ENCODE measurements at places on chromosomes 4 and X. TPM values are rescaled to one million over a fixed set of nuclear protein-coding genes. Genes with fewer than 3 reads are reported as not detected.
A peak's percentile ranks its signal among the peaks of the same experiment; 100 is the strongest.

DNA sequence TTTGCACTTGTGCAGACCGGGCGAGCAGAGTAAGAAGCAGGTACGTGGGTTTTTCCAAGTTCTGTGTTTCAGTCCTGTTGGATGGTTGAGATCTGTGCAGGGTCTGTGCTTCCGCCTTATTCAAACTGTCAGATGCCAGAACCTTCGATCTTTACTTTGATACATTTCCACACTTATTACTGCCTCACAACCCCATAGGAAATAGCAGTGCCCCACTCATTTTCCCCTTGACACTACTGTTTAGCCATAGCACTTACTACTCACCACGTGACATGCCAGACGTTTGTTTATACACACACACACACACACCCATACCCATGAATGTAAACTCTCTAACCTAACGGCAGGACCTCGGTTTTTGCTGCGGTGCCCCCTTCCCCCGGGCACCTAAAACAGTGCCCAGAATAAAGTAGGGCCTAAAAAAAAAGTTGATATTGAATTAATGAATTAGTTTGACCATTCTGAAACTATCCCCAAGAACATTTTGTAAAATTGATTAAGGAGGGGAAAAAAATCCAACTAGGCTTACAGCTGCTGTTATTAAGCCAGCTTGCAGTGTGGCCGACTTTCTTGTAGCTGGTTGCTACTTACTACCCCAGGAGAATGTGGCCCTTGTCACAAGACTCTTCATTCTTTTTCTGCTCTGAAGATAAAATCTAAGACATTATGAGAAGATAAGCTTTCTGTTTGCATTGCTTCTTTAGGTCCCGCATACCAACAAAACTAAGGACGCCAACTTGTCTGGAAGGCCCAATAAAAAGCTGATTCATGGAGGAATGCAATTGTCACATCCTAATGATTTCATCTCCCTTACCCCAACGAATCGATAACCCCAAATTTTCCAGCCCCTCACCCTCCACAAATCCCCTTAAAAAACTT lies 704 bp upstream of the SEPSECS start:
- DNase-seq, result peak; percentile 47

GRCh38 chrX:28189011-28189410 lies 207.8 kb upstream of the DCAF8L1 start:
- peak; percentile 26 for DNase-seq

DNA sequence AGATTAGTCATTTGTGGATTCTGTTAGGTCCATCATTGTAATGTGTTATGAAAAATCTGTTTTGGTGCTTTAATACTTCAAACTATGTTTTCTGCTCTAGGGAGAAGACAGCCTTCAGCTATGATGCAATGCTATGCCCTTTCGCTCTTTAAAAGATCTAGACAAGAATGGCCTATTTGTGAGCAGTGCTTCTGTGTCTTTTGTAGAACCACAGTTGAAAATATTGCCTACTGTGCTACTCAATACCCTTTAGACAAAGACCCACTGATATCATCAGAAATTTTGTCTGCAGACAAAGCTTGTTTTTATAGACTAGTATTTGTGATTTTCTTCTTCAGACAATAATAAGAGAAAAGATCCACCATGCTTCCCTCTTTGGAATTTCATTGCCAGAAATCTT lies 44.6 kb upstream of the SLITRK2 start:
- DNase-seq, result no peak

DNA sequence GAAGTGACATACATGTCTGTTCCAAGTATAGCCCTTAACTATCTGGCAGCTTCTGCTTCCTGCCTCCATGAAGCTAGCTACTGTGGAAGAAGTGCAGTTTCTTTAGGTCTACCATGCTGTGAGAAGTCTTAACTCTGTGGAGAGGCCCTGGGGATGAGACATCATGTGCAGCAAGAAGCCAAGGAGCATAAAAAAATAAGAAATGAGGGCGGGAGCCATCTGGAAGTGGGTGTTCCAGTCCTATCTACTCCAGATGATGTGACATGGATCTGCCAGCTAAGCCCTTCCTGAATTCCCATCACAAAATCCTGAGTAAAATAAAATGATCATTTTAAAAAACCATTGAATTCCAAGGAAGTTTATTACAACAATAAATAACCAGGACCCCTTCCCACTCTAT lies 87.9 kb upstream of the TBC1D9 start:
- DNase-seq, result no peak

DNA sequence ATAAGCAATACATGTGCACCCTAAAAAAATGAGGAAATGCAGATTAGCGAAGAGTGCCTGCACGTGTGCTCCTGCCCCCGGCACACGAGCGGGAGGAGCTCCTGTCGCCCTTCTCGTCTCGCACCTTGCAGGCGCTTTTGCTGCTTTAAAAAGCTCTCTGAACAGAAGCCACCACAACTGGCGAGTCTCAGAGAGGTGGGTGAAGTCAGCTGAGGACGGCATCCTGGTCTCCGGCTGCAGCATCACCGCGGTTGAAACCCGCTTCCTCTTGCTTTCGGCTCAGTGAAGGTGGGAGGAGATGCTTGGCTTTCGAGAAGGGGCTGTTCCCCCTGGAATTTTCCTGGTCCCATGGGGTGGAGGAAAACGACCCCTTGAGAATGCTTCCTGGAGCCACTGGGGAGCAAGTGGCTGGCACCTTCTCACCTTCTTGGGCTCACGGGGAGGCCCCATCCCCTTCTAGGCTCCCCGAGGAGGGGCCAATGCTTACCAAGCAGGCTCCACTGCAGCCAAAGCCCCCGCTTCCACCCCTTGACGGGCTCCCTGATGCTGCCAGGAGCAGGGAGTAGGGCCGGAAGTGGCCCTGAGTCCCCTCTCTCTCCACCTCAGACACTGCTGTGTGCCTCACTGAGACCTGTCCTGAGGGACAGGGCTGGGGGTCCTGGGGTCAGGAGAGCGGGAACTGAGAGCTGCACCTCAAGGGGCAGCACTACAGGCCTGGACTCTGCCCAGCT lies 29.2 kb upstream of the MXD4 start:
- no peak for DNase-seq

- DNase-seq, result no peak
Measured at GRCh38 chr4:2790583-2791517, 2.0 kb upstream of the SH3BP2 start.

- DNase-seq, result no peak
Measured at GRCh38 chr4:38785901-38786402, 3.2 kb upstream of the TLR10 start.

- no peak for DNase-seq
Measured at GRCh38 chrX:39654952-39655351, 442.8 kb downstream of the BCOR start.

DNA sequence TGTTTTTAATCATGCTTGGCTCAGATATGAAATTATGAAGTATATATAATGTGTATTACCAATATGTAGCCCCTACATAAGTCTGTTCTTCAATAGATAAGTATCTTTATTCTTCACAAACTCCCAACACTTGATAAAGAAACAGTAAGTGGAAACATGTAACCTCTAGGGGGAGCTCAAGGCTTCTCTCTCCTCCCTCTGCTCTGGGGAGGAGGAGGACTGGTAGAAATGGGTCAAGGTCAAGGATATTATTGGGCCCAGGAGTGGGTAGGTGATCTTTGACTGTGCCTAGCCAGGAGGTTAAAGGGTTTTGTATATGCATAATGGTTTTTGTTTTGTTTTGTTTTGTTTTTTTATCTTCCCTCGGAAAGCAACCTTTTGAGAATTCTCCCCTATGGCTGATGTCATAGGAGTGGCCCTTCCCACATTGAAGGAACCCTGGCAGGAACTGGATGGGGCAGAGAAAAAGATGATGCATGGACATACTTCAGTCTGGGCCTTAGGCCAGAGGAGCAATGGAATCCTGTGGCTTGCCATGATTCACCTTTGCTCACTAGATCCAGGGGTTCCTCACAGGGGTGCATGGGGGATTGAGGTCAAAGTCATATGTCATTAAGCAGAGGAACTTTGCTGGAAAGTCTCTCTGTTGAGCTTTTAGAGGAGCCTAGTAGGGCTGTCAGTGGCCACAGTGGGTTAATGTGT lies 460.3 kb downstream of the MID1IP1 start:
- peak; percentile 13 for DNase-seq

GRCh38 chrX:16469870-16470269 lies 180.1 kb upstream of the S100G start:
- DNase-seq, result no peak

- no peak for DNase-seq
Measured at GRCh38 chr4:156723951-156724668, 247.5 kb downstream of the PDGFC start.

DNA sequence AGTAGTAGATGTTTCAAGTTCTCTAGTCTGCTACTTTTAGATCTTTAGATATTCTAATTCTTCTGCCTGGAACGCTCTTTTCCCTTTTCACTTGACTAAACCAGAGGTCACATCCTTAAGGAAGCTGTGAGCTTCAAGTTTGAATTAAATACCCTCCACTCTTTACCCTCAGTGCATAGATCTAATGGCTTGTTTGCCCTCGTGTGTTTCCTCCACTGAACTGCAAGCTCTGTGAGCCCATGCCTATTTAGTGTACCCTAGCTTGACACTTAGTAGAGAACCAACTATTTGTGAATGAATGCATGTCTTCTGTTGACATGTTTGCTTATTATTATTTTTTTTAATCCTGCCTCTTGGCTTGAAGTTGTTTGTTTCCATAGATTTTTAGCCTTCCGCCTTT lies 138.3 kb downstream of the PDE5A start:
- peak; percentile 34 for DNase-seq

- no peak for DNase-seq
Measured at GRCh38 chr4:10279261-10279660, 162.7 kb upstream of the WDR1 start.

DNA sequence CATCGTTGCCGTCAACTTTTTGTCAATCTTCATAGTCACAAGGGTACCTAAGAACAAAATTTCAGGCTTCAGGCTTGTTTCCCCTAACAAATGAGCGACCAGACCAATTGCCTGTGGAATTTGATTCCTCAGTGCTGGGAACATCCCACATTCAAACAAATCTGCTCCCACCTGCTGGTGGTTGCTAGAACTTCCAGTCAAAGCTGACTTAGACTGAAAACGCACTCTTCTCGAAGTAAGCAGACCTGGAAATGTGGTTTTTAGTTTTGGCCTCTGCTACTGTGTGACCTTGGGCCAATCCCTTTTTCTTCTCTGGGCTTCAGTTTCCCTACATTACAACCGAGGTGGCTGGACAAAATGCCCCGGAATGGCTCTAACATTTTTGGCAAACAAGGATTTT lies 1.8 kb upstream of the GABRQ start:
- peak; percentile 66 for DNase-seq

GRCh38 chr4:93030670-93031069 lies 726.9 kb downstream of the GRID2 start:
- no peak for DNase-seq

DNA sequence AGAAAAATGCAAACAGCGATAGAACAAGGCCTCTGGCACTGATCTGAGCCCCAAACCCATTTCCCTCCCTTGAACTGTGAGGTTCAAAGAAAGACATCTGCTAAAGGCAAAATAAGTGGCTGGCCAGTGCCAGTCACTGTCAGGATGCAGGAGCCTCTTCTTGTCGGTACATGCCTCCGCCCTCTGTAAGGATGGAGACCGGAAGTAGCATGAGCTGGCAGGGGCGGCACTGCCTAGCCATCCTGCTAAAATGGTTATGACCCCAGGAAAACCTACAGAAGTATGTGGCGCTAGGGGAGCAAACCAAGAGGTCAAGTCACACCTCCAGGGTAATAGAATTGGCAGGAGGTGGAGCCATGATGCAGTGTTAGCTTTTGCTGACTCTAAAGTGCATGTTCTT lies 180.3 kb downstream of the DCLK2 start:
- no peak for DNase-seq

DNA sequence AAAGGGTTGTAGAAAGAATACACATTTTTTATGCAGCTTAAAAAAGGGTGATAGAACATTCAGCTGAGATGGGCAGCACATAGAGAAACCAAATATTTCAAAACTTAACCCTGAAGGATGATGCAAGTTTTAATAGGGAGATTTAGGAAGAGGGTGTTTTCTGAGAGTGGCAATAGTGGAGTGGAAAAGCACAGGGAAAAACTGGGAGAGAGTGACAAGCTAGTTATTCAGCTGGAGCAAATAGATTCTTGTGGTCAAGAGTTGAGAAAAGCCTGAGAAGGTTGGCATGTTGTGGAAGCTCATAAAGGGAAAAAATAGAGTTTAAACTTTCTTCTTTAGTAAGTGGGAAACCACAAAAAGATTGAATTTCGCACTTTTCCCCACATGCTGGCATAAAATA lies 359.6 kb upstream of the PITX2 start:
- DNase-seq, result no peak

PRRG3 gene
- total RNA-seq, result not detected

SYP gene
- total RNA-seq, result 0.19 TPM

ESX1 gene
- 0.39 TPM for total RNA-seq

PPP2R2C gene
- 0.91 TPM for total RNA-seq

PABPC1L2B gene
- not detected for total RNA-seq

PABPC1L2A gene
- total RNA-seq, result not detected

FAM9B gene
- total RNA-seq, result not detected

PRDM8 gene
- 0.12 TPM for total RNA-seq

ASMT gene
- total RNA-seq, result not detected

GAGE12F gene
- 0.35 TPM for total RNA-seq

C4orf50 gene
- 0.02 TPM for total RNA-seq

All from H4 (cell line).